ENCODE measurements at places on chromosomes 4 and X.
A peak's percentile ranks its signal among the peaks of the same experiment; 100 is the strongest.

DNA sequence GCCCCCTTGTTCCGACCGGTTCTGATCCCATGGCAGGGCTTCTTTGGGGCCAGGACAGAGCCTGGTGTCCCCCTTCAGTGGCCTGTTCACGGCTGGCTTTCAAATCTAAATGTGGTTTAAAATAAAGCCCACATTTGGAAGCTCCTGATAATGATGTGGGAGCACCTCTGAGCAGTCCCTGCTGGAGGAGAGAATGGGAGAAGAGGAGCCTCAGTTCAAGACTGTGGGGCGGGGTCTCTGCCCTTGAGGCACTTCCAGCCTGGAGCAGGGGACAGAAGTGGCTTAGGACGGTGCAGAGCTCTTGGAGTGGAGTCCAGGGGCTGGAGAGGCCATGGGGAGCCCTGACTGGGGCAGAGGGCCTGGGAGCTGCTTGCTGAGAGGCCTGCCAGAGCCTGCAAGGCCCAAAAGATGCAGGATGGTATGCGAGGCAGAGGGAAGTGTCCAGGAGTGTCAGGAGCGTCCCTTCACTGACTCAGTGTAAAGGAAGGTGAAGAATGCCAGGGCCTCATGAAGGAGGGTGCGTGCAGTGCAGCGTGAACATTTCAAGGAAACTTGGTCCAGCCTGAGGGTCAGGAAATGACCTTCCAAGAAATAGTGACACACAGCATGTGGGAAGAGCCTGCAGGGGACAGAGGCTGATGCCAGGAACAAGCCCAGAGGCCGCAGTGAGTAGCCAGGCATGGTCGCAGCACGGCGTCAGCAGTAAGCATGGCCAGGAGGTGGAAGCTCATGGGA lies 21.1 kb upstream of the TADA2B start:
- DNase-seq, result peak; percentile 96

DNA sequence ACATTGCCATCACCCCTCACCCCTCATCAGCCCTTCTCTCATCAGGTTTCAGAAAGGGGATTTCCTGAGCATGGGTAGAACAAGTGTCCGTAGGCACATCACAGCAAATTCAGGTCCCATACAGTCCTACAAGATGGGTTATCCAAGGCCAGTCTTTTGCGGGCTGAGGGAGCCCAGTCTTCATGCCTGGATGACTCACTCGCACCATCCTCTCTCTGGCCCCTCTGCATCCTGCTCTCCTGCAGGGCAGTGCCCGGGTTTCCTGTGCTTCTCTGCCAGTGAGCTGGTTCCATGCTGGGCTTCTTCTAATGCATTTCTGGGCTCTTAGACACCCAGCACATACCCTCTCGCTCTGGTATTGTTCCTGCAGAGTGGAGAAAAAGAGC lies 7.3 kb upstream of the INTS6L start:
- DNase-seq, result no peak

- DNase-seq, result no peak
Measured at GRCh38 chr4:116005806-116006088, 892.3 kb upstream of the NDST4 start.

- DNase-seq, result no peak
Measured at GRCh38 chr4:26345565-26345938, 24.7 kb downstream of the RBPJ start.

- no peak for DNase-seq
Measured at GRCh38 chrX:52353838-52354237, 15.0 kb upstream of the XAGE2 start.

DNA sequence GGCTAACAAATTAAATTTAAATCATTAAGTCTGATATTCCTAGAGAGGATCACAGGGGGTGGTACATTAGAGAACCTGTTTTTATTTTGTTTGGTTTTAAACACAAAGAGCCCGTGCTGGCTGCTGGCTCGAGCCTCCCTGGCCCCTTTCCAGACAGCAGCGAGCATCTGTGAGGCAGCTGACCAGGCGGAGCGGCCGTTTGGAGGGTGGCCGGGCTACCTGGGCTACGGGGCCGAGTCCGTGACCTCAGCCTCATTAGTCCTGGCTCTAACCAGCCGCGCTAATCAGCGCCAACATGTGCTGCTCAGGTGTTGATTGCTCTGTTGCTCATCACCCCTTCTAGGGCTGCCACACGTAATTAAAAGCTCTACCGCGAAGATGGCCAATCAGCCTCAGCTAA lies 35.3 kb downstream of the DCTD start:
- DNase-seq, result no peak

- DNase-seq, result no peak
Measured at GRCh38 chr4:63814171-63814964, 594.9 kb downstream of the TECRL start.

DNA sequence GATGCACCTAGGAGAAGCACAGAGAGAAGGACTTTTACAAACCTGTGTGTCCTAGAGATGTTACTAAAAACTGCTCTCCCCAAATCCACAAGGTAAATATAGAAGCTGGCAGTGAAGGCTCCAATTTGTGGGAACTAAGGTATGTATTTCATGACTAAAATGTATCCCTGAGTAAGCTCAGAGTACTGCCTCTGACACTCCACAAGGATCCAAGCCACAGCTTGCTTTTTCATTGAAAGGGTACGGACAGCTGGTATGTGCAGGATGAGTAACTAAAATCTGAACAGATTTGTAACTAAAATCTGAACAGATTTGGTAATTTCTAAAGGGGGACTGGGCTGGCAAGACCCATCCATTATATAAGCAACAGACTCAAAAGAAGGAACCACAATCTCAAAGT lies 187.6 kb downstream of the DCLK2 start:
- no peak for DNase-seq

GRCh38 chr4:83179205-83179604 lies 64.7 kb upstream of the PLAC8 start:
- DNase-seq, result no peak

GRCh38 chr4:24604558-24605214 lies 20.3 kb upstream of the DHX15 start:
- DNase-seq, result no peak

All from mesenchymal stem cell (in vitro differentiated cells and primary cell).